ENCODE measurements at places on chromosomes 2 and 18.

DNA sequence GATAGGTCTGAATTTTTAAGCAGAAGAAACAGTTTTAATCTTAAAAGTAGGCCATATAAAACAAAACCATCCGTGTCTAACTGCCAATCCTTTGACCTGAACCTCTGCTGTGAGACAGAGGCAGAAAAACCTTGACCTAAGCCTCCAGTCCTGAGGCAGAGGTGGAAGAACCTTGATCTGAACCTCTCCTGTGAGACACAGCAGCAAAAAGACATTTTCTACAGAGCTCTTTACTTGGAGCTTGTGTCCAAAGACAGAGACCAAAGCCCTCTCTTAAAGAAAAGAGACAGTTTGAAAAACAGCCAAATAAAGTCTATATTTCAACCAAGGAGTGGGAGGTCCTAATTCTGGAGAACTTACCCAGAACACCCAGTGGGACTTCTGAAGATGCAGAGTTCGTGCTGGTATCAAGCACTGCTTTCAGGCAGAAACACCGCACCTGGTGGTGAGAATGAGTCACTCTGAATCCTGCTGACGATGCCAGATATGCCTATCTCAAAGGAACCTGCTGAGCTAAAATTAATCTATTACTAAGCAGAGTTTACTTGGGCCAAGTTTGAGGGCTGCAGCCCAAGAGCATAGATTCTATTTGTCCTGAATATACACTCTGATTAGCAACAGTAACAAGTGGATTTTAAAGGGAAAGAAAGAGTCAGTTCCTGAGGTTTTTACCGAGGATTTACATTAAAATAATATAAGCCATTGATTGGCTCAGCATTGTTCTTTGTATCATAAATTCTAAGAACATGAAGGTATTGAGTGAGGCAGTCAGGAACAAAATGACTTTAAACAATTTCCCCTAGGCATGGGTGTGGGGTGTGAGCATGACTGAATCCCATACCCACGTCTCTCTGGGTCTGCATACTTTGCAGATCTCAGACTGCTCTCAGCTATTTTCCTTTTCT is 806.4 kb downstream of the TRIB2 start:
- DNase-seq: no peak

DNA sequence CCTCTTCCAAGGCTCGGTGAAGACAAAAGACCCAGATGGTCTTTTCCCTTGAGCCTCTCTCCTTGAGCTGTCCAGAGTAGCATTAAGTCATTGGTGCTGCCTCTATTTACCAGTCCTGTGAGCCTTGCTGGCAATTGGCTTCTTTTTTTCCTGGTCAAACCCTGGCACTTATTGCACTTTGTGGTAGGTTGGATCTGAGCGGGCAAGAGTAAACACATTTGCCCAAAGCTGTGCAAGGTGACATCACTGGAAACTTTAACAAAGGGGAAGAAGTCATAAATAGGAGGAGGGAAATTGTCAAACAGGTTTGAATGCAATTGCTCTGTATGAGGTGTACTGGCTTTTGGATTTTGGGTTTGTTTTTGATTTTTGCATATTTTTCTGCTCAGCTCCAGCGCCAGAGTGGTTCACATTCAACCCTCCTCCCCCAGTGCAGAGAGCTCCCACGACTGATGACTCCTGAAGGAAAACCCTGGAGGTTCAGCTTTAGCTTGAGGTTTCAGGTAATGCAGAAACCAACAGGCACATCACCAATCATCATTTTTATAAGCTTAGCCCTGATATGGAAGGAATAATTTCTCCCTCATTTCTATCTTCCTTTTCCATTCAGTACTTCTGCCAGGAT is 8.3 kb downstream of the KCNE4 start:
- no peak for DNase-seq

DNA sequence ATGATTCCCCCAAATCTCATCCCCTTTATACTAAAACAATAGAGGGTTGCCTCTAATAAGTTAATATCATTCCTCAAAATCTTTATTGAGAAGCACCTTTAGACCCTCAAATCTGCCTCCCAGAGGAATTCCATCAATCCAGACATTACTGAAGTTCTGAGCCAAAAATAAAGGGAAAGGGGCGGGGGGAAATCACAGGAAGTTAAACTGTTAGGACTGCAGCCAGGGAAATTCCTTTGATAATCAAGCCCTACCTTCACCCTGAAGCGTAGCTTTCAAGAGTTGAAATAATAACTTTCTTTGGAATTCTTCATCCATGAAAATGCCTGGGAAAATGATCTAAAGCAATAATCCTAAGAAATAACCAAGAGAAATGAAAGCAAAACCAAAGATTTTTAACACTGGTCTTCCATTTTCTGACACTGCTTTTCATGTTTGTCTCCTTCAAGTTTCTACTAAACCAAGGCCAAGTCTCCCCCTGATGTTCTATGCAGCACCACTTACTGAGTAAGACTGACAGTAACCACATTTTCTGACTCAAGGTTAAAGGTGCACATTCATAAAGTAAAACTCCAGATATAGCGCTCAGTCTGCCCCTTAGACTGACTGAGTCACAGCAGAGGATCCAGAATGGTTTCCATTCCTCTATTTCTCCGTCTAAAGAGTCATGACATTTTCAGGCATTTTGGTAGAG is 78.2 kb downstream of the TCF4 start:
- DNase-seq: no peak

- DNase-seq: peak; percentile 58
Measured at GRCh38 chr2:218733171-218734021, 22.8 kb downstream of the TTLL4 start.

DNA sequence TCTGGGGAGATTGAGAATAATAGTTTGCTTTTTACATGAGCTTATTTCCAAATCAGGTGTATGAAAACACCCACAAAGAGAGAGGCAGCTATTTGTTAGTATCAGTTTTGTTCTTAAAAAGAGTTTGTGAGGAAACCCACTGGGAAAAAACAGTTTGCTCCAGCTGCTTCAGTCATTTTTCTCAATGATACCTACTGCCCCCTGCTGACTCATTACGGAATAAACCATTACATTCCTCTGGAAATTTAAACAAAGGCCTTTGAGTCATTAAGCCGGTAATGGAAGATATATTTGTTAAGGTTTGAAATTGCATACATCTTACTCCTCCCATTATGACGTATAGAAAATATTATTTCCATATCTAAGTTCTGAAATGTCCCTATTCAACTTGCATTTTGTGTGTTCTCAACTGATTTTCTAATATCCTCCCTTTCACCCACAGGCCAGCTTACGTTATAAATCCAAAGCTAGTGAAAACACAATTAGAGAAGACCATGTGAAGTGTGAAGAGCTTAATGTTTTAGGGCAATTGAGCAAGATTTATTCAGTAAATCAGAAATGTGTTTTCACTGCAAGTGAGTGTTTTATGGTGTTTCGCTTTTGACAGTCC is 761.6 kb downstream of the DSC3 start:
- DNase-seq: no peak

DNA sequence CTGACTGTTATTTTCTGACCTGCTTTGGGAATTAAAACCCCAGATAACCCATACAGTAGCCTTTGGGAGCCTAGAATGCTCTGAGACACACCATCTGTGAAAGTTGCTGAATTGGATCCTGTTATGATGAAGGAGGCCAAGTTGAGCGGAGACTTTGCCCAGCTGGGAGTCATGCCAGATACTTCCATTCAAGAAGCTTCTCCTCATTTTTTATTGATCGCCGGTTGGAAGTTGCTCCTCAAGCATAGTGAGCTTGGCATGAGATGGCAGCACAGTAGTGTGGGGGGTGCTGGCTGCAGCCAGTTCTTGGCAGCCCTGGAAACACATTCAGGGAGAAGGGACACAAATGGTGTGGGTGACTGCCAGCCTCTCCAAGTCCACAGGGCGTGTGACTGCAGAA is 270.7 kb upstream of the NRP2 start:
- DNase-seq: peak; percentile 11

DNA sequence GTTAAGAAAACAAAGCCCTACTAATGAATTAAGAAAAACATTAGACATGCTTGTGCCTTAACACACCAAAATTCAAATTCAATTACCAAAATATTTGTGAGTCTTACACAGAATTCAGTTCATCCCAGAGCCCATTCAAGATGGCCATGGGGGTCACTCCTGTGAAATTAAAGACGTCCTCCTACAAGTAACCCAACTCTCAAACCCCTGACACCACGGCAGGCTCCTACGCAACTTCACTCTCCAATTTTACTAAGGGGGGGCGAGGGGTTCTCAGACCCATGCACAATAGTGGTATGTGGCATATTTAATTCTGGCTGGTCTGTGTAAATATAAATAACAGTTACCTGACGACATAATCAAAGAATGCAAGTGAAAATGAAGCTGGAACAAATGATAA is 5.0 kb downstream of the ZNF516 start:
- DNase-seq: no peak

DNA sequence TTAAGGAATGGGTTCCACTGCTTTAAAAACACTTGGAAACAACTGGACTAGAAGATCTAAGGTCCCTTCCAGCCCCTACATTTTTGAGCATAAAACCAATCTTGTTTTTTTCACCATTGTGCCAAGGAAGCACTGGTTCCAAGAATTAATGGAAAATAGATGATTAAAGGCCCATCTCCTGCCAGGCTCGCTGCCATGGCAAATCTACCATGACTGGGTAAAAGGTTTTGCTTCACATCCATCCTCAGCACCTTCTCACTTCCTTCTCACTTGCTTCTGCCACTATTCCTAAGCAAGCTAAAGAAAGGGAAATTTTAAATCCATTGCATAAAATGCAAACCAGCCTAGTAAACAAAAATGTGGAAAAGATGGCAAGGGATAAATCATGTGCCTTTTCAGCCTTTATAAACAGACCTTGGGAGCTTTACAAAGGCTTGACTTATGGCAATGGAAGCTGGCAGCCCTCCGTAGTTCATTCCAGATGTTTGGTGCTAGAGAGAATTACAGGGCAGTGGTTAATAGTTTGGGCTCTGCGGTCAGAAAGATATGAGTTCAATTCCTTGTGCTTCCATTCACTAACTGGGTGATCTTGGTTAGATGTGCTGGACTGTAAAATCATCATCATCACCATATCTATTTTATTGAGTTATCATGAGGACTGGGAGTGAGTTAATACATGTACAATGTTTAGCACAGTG is 27.0 kb upstream of the ST3GAL5 start:
- no peak for DNase-seq

- no peak for DNase-seq
Measured at GRCh38 chr2:147331790-147332419, 512.9 kb upstream of the ACVR2A start.

DNA sequence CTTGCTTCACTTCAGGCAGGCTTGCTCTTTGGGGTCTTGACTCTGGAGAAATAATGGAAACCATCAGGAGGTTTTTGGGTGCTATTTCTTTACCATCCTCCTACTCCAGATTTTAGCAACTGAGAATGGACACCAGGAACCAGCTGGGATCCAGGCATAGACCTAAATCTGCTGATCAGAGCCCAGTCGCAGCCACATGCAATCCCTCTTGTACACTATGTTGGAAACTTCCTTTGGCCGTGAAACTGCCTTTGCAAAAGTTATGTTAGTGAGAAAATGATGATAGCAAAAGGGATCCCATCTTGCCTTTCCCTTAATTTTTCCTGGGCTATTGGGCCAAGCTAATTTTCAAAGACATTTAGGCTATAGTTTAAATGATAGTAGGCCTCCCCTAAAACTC is 158.8 kb upstream of the ARL4C start:
- DNase-seq: no peak

GRCh38 chr2:204913854-204914464 is 368.7 kb downstream of the PARD3B start:
- peak; percentile 35 for DNase-seq

- DNase-seq: peak; percentile 52
Measured at GRCh38 chr2:113979191-113980128, 89.6 kb downstream of the ACTR3 start.
